Iris pigment epithelial cell (primary cell): ENCODE measurements at places on chromosomes 12 and 14.

- no peak for DNase-seq
These were observed 203.1 kb downstream of the AEBP2 start for GRCh38 chr12:19642345-19642744.

DNA sequence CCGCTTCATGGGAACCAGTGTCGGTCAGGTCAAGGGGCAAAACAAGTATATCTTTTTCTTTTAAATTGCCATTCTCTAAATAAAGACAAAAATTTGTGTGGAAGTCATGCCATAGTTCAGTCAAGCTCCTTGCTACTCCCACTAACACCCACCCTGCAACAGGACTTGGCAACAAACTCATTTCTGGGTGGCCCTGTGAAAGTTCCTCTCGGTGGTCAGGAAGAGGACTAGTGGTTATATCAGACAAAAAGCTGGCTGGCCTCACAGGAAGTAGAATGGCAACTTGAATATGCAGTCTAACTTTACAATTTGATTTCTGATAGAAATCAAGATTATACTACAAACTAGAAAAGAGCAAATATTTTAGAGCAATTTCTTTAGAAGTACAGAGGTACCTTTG lies 11.2 kb downstream of the DHRS7 start:
- no peak for DNase-seq

- peak; percentile 36 for DNase-seq
These were observed 9.3 kb upstream of the ATP2B1 start for GRCh38 chr12:89717759-89718523.

DNA sequence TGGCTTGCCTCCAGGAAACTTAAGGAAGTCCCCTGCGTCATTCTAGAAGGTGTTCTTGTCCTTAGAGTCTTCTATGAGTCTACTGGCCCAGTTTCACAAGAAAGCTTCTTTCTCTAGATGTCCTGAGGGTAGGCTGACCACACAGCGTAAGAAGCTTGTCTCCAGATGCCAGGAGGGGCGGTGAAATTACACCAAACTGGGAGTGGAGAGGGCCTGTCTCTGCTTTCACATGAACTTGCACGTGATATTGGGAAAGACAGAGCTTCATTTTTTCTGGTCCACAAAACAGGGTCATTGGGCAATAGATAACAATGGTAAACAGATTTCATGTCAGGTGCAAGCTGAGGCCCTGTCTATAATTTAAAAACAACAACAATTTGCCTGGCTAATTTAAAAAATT lies 85.7 kb upstream of the TBX3 start:
- peak; percentile 16 for DNase-seq

DNA sequence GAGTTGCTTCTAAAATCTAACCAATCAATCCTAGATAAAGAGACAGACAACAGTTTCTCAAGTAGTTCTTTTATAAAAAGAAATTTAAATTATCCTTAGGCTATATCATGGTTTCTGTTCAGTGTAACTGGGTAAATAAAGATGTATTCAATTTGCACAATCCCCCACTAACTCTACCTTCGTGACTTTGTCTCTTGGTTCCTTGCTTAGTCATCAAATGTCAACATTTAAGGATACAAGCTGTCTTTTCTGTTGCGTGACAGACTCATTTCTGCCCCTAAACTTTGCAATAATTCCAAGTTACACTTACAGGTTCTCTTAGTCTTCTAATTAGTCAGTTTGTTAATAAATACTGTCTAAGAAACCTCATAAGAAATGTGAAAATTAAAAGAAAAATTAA lies 50.6 kb downstream of the SCAF11 start:
- no peak for DNase-seq

DNA sequence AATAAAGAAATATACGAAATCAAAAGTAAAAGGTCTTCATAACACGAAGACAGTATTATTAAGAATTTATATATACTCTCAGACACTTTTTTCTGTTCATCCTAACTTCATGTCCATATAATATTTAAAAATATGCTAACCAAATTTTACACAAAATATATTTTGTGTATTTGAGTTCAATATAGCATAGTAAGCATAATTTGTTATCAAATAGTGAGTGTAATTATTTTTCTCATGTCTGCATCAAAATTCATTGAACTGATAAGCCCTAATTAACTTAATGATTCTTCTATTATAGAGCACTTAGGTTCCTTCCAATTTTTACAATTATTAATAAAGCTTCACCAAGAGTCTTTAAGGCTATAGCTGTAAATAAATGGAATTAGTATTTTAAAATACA lies 99.7 kb upstream of the SYT1 start:
- no peak for DNase-seq

DNA sequence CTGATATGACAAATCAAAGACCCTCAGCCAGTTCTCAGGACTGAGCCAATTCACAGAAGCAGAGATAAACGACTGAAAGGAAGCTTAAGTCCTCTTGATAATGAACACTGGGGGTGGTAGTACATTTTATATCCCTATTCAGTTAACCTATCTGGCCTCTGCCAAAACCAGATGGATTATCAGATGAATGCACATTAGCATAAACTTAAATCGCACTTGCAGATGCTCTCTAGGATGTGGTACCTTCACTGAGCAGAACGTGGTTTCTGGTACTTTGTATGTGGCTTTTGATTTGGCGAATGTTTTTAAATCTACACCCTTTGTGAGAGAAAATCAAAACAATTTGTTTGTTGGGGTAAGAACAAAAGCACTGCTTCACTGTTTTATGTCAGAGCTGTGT lies 21.1 kb upstream of the TAS2R14 start:
- no peak for DNase-seq

- DNase-seq = no peak
These were observed 137.8 kb upstream of the FRMD6 start for GRCh38 chr14:51513933-51514332.

DNA sequence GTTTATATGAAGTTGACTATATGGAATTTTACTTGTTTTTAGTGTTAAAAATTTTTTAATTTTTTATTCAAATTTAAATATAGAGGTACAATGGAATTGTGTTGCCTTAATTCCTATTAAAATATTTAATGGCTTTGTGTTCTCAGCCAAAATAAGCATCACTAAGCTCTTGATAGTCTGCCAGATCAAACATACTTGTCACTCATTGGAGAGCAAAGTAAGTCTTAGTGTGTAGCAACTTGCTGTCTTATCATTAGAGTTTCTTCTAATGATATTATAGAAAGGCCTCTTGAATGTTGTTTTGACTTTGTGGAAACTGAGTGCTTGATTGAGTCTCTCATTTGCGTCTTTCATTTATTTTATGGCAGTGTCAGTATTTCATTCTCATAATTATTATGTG lies 10.7 kb downstream of the SFSWAP start:
- DNase-seq = peak; percentile 23

DNA sequence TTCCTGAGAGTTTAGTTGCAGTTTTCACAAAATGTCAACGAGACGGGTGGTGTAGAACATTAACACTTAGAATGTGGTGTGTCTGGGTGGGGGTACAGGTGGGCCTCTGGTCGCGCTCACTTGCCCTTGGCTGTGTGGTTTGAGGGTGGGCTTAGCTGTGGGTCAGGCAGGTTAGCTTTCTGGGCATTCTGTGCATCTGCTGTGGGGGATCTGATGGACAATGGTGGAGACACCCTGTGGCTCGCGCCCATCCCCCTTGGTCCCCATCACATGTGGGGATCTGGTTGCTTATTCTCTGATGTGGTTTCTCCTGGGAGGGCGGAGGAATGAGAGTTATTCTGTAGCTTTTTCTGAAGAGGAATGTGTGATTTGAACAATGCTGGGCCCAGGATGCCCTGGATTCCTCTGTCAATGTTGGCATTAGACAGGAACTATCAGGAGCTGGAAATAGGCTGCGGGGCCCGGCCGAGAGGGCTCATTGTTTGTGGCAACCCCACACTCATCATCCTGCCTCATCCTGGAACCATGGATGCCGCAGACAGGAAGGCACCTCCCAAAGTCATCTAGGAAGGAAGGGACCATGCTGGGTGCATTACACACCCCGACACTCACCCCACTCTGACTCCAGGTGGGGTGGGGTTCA lies 101.6 kb downstream of the TSPAN9 start:
- DNase-seq = no peak

DNA sequence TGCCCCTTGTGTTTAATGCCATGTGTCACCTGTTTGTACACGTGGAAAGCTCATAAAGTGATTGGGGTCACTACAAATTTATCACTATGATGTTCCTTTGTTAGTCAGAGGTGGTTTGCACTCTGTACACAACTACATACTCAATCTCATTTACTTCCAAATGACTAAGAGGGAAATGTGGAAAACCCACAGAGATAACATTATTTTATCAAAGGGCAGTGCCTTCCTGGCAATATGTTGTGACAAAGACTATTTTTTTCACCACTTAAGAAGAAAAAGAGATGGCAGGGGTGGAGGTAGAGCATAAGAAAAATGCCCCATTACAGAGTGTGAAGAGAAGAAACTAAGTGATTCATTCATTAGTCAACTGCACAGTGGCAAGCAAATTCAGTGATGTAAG lies 1064.1 kb upstream of the FLRT2 start:
- peak; percentile 35 for DNase-seq

DNA sequence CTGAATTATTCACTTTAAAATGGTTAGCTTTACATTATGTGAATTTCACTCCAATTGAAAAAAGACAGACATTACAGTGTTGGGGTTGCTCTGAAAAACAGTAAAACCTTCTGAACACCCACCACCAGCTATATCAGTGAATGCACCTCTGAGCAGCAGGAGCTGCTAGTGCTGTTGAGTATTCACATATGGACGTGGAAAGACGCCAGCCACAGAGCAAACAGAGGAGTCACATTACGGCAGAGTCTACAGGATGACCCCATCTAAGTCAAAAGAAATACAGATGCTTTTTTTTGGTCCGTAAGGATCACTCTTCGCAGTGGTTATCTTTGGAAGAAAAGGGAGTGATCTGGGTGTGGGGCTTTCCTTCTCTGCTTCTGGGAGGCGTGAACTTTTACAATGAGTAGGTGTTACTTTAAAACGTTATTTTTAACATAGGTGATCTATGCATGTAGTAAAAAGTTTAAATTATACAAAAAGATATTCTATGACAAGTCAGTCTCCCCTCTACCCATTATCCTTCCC lies 4.5 kb downstream of the HVCN1 start:
- DNase-seq = peak; percentile 34

GRCh38 chr12:115752913-115753726 lies 524.4 kb downstream of the MED13L start:
- DNase-seq = peak; percentile 70

- DNase-seq = no peak
These were observed 125.5 kb upstream of the DCN start for GRCh38 chr12:91307957-91308670.

DNA sequence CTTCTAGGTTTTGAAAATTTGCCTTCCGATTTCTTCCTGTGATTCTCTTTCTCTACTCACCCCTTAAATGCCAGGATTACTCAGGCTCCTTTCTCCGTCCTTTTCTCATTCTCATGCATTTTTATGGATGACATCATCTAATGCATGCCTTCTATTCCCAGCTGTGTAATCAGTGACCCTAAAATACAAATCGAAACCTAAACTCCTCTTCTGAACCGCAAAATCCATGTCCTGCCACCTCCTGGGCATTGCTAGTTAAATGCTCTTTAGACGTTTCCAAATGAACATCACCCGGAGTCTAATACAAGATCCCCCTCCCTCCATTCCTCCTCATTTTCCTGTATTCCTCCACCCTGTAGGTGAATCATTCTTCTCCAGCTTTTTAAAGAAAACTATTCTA lies 1703.1 kb upstream of the FLRT2 start:
- DNase-seq = peak; percentile 77

DNA sequence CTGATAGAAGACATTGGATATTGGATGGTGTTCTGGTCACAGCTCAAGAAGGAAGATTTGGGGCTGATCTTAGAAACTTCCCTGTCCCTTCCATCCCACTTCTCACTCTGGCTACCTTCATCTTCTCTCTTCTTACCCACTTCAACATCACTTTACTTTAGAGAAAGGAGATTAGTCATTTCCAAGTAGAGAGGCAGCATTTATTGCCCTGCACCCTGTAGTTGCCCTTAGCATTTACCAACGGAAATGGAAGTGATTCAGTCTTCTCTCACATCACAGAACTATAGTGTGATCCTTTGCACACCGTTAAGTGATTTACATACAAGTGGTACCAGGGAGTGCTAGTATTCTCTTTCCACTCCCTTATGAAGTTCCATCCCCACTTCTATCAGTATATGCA lies 52.4 kb downstream of the PHLDA1 start:
- DNase-seq = peak; percentile 52

DNA sequence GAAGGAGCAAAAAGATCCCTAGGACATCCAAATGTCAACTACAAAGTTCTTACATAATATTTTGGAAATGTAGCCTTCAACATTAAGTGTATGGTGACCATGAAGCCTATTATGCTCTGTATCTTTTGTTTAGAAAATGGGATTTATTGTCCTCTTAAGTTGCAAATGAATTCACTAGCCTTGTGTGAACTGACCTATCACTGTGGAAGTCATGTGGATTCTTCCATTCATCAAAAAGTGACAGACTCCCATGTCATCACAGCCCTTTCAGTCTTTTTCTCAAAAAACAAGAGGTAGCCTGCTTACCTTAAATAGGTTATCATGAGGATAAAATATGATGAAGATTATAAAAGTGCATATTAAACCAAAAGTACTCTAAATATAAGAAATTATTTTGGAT lies 179.9 kb downstream of the GRIP1 start:
- DNase-seq = no peak

DNA sequence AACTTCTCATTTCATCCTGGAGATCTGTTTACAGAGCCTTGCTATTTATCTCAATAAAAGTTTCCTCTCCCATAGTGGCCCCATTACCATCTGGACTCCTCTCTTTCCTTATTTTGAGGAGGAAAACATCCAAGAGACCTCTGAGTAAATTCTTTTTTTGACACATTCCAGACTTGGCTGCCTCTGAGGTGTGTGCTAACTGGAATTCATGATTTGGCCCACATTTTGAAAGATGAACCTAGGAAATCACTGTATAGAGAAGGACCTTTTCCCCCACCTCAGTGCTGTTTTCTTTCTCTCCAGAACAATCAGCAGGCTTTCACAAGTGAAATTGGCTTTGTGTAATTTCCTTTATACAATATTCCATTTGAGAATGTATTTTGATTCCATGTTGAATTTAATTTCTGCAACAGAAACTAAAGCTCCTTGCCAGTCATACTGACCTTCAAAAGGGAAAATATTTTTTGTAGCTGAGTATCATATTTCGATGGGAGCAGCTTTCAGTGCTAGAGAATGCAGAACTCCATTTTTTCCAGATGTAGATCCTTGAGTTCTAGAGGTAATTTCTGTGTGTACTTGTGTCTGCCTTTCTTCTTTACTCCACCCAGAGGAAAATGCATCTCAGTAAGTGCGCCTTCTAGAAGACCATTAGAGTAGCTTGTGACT lies 244.9 kb upstream of the RGS6 start:
- peak; percentile 50 for DNase-seq

DNA sequence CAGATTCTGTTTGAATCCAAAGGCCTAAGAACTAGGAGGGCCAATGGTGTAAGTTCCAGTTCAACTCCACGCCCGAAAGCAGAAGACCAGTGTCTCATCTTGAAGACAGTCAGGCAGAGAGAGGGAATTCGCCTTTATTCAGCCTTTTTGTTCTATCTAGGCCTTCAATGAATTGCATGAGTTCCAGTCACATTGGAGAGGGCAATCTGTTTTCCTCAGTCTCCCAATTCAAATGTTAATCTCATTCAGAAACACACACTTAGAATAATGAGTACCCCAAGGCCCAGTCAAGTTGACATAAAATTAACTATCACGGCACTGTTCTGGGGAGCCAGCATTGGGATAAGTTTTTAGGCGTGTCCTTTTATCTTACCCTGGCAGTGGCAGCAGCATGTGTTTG lies 65.8 kb downstream of the C14orf39 start:
- no peak for DNase-seq

GRCh38 chr12:32336261-32336660 lies 63.1 kb upstream of the FGD4 start:
- peak; percentile 49 for DNase-seq

GRCh38 chr12:13227191-13227590 lies 30.7 kb downstream of the EMP1 start:
- DNase-seq = no peak

- peak; percentile 40 for DNase-seq
These were observed 149.0 kb downstream of the EFCAB11 start for GRCh38 chr14:89805501-89805900.
